ENCODE measurements at places on chromosomes 1 and 21.

DNA sequence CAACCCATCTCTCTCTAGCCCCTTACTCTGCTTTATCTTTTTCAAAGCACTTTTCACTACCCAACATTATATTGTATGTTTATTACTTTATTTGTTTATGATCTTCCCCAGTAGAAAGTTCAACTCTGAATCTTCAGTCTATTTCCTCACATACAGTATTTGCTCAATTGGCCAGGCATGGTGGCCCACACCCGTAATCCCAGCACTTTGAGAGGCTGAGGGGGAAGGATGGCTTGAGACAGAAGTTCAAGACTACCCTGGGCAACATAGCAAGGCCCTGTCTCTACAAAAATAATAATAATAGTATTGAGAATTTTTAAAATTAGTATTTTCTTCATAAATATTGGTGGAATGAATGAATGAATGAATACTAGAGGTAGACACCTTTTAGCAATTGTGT, 1.2 kb downstream of the STPG1 start:
- no peak for DNase-seq

GRCh38 chr1:191662746-191663145, 495.5 kb upstream of the RGS18 start:
- DNase-seq = no peak

- no peak for DNase-seq
Measured at GRCh38 chr1:3420218-3420951, 34.1 kb upstream of the ARHGEF16 start.

DNA sequence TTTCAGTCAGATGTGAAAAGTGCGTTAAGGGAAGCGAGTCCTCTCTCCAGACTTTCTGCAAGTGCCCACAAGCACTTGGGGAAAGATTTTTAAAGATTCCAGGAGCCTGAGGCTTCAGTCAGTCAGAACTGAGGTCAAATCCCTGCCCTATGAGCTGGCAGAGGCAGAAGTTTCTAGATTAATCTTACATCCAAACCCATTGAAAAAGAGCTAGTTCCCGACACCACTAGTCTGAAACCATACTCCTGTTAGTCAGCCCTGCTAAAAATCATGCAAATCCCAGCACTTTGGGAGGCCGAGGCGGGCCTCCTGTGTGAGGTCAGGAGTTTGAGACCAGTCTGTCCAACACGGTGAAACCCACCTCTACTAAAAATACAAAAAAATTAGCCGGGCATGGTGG, 21.0 kb downstream of the RSPH1 start:
- DNase-seq = peak; percentile 20

DNA sequence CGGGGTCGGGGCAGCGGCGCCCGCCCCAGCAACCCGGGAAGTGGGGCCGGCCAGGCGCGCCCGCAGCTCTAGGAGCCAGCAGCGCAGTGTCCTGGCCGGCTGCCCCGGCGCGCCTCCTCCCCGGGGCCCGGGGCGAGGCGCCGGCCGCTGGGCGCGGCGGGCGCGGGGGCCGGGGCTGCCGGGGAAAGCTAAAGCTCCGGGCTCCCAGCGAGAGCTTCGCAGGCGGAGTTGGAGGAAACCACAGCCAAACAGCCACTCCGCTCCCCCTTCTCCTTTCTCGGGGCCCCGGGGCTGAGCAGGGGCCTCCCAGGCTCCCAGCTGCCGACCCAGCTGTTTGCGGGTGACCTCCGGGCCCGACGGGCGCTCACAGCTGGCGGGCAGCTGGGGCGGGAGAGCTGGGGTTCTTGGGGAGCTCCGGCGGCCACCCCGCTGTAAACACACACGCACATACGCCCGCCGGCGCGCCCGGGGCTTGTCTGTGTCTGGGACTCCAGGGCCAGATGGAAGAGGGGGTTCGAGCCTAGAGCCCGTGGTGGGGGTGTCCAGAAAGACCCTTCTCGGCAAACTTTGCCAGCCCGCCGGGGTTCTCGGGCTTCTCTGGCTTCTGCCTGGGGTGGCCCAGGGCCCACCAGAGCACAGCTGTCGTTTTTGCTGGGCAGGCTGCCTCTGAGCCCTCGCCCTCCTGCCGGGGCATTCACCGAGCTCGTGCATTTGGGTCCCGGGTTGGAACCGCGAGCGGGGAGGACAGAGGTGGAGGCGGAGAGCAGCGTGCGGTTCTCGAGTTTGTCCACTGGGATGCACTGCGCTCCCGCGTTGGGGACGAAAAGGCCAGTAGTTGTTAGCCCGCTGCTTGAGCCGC, 1.5 kb downstream of the AJAP1 start:
- DNase-seq = no peak

GRCh38 chr1:231272880-231273279, 31.9 kb downstream of the GNPAT start:
- DNase-seq = peak; percentile 23

DNA sequence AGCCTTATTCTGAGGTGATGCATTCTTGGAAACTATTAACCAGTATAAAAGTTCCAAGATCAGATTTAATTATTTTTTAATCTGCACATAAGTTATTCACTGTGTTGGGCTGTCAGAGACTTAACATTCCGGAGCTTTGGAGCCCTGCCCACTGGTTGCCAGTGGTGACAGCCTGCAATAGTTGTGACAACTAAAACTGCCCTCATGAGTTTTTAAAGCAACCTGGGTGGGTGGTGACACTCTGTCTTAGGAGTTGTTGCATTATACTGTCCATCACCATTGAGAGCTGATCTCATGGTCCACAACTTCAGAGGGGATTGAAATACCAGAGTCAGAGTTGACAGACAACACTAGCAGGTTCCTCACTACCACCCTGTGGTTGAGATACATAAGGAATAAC, 653.9 kb upstream of the USP24 start:
- no peak for DNase-seq

DNA sequence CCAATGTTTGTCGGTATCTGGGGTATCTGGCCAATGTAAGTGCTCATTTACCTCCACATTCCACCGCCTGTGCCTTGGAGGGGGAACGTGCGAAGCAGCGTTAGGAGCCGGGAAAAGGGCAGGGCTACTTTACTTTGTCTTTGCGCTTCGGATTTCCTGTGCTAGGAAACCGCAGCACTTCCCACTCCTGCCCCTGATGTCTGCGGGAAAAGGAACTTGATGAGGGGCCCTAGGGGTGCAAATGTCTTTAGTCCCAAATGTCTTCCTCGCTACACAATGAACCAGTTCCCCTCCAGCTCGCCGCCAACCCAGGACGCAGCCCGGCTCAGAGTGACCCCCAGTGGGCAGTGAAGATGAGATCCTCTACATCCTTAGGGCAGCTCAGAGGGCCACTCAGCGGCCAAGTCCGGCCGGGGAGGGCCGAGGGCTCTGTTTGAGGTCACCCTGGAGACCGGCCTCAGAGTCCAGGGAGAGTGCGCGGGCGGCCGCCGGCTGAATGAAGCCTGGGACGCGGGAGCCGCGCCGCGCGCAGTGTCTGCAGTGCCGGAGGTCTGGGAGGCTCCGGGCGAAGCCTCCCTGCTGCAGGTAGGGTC, at the start of gene DYNLT5:
TSS of gene DYNLT5 (plus strand) at position 460 of the 593 bp plus-strand sequence. CDS start 2,200 bp downstream, outside the sequence.
- peak; percentile 72 for DNase-seq

DNA sequence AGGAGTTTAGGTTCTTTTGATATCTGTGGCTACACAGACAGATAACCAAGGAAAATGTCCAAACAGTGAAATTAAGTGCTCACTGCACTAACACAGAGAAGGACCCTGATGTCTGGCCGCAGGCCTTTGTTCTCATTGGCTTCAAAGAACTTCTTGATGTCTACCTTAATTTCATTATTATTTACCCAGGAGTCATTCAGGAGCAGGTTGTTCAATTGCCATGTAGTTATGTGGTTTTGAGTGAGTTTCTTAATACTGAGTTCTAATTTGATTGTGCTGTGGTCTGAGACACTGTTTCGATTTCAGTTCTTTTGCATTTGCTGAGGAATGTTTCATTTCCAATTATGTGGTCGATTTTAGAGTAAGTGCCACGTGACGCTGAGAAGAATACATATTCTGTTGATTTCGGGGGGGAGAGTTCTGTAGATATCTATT, 15.2 kb upstream of the LGALS8 start:
- no peak for DNase-seq

DNA sequence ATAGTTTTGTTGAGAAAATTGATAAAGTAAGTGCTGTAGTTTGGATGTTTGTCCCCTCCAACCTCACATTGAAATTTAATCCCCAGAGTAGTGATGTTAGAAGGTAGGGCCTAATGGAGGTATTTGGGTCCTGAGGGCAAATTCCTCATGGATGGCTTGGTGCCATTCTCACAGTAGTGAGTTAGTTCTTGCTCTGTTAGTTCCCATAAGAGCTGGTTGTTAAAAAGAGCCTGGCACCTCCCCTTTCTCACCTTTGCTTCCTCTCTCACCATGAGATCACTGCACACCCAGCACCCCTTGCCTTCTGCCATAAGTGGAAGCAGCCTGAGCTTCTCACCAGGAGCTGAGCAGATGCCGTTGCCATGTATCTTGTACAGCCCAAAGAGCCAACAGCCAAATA, 354.8 kb upstream of the NFIA start:
- DNase-seq = peak; percentile 6

DNA sequence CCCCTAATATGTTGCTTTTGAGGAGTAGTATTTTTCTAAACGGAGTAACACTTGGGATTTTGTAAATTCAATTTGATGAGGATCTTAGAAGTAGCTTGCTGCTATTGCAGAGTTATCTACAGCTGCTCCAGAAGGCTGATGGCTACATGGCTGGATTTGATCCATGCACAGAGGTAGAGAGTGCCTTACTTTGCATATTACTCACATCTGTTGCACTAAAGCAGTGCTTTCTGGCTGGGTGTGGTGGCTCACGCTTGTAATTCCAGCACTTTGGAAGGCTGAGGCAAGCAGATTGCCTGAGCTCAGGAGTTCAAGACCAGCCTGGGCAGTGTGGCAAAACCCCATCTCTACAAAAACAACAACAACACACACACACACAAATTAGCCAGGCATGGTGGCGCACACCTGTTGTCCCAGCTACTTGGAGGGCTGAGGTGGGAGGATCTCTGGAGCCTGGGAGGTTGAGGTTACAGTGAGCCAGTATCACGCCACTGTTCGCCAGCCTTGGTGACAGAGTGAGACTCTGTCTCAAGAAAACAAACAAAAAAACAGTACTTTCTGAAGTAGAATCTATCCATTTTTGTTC, 24.6 kb downstream of the RALGPS2 start:
- no peak for DNase-seq

DNA sequence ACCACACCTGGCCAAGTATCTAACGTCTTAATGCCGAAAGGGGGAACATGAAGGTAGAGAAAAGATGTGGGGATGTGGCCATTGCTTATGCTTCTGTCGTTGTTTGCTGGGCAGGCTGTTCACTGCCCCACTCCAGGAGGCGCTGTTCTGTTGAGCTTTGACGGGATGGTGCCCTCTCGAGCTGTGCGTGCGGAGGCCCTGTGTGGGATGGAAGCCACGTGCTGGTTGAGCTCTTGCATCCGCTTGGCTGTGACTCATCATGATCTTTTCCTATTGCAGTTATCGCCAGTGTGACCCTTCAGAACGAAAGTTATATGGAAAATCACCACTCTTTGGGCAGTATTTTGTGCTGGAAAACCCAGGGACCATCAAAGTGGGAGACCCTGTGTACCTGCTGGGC, 26.3 kb downstream of the MTARC1 start:
- no peak for DNase-seq

DNA sequence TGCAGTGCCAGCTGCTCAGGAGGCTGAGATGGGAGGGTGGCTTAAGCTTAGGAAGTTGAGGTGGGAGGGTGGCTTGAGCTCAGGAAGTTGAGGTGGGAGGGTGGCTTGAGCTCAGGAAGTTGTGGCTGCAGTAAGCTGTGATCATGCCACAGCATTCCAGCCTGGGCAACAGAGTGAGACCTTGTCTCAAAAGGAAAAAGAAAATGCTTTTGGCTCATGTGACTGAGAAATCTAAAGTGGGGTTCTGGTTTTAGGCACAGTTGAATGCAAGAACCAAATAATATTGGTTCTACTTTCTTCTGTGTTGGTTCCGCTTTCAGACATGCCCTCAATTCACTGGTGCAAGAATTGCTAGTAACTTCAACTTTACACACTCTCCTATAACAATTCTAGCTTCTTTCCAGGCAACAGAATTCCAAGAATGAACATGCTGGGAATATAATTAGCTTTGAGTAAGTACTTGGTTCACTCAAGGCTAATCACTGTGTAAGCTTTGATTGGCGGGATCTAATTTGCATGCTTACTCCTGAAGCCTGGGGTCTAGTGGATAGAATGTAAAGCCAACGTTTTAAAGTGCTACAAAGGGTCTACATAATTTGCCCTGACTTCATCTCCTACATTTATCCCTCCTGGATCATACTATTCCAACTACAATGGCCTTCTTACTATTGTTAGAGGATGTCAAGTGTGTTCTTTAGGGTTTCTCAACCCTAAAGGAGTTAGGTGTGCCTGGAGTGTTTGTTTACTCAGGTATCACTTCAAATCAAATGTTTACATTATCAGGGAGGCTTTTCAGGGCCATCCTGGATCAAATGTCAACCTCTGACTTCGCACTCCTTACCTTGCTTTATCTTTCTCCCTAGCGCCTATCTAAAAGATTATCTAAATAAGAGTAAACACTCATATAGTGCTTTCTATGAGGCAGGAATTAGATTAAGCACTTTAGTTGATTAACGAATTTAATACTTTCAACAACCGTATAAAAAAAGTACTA, 115.1 kb downstream of the SLC16A1 start:
- no peak for DNase-seq

GRCh38 chr1:216054600-216054999, 368.6 kb downstream of the USH2A start:
- no peak for DNase-seq

DNA sequence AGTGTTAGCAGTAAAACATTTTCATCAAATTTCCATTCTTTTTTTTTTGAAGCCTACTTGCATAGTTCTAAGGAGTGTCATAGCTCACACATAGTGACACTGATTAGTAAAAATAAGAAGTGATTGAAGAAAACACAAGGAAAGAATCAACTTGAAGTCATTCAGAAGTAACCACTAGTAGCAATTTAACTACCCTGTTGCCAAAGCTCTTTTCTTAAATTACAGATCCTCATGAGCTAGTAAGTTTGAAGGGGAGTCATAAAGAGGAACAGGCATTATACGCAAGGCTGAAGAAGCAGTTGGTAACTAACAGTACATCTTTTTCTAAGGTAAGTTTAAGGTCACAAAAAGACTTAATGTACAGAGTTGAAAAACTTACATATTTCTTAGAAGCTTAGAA, 332.2 kb downstream of the CHRM3 start:
- DNase-seq = no peak

DNA sequence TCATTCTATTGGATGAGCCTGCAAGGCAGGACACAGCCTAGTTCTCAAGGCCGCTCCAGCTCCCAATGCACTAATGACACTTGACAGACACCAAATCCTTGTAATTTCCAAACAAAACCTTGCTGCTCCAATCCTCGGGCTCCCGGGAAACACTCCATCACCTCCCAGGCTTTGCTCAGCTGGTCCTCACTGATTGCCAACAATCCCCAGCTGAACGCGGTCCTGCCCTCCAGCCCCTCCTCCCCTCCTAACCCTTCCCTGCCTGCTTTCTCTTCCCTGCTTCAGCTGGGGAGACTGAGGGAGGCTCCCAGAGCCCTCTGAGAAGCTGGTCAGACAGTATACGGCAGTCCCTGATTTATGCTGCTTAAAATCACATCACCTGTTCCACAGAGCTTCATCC, 114.4 kb upstream of the TNR start:
- DNase-seq = no peak
